Endothelial cell (in vitro differentiated cells): ENCODE measurements at places on chromosomes 12 and 14. TPM values are rescaled to one million over a fixed set of nuclear protein-coding genes. Genes with fewer than 3 reads are reported as not detected.

Gene AMN
- not detected for total RNA-seq

- no peak for DNase-seq
These were observed 5.2 kb downstream of the WNT10B start for GRCh38 chr12:48966177-48966895.

Gene TNS2
- total RNA-seq = 112 TPM

DNA sequence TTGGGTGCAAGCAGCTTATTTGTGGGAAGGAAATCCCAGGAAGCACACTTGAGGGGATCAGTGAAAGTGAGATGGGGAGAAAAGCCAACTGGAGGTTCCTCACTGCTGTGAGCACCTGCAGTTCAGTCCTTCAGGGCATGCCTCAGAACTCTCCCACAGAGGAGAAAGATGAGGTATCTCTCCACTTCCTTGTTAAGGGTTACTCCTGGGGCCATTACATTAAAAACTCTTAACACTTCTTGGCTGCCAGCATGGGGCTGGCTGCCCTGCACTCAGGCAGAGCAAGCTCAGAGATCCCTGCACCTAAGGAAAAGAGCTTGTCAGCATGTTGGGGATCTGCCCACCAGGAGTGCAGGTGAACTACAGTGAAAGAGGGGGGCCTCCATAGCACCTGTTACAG, 28.8 kb downstream of the FERMT2 start:
- DNase-seq = no peak

GRCh38 chr14:89308232-89308959, 108.6 kb downstream of the FOXN3 start:
- no peak for DNase-seq

- no peak for DNase-seq
These were observed 35.9 kb upstream of the EGLN3 start for GRCh38 chr14:33986804-33987203.

DNA sequence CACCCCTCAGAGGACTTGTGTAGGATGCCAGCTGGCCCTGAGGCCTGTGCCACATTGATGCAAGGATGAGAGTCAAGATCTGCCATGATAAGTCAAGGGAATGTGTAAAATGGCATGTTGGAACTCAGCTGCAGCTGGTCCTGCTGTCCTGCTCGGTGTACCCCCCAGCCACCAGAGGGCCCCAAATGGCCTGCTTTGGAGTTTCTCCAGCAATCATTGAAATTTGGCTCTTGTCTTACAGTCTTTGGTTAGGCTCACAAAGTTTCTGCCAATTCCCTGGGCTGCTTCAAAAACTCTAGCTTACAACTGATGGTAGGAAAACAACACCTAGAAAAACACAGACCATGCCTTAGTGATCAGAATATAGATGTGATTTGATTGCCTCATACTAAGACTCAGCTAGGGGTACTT, 76.8 kb downstream of the HSD17B6 start:
- DNase-seq = peak; percentile 71

DNA sequence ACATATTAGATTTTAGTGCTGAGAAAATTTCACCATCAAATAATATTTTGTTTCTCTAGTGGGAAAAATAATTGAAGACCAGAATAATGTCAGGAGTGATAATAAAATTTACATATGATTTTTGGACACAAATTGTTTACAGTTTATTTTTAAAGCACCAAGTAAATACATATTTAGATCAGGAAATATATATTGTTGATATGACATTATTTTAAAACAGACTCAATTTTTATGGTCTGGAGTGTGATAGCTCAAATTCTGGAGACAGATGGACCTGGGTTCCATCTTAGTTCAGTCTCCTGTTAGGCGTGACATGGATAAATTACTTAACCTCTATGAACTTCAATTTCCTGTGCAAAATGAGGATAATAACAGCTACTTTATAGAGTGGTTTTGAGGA, 135.4 kb downstream of the TPH2 start:
- DNase-seq = no peak

Gene GAS2L3
- total RNA-seq = 55.6 TPM

DNA sequence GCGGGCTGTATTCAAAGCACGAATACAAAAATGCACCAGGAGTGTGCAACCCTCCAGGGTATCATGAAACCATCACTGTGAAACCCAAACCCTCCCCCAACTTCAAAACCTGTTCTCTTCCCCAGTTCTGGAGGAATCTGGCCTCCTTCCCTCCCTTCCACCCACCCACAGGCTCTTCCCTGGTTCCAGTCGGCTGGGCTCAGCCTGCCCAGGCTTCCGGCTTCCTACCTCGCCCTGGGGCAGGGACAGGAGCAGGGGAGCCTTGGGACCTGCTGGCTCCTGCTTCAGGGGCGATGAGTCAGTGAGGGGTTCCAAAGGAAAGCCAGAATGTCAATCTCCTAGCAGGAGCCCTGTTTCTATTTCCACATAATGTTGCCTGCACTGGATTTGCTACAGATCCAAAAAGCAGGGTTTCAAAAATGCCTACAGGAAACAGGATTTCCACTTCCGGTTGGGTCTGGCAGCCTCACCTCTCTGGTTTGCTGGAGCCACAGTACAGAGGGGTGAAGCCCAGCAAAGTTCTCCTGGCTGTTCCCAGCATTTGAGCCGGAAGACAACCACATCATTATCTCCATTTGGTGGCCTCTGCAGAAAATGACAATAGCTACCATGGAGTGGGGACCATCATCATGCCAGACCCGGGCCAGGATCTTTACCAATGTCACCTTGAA, 278.3 kb downstream of the DPF3 start:
- no peak for DNase-seq

Gene TOMM20L
- not detected for total RNA-seq

GRCh38 chr14:55838529-55839052, 258.6 kb downstream of the KTN1 start:
- DNase-seq = no peak

Gene LPCAT3
- total RNA-seq = 40.2 TPM

DNA sequence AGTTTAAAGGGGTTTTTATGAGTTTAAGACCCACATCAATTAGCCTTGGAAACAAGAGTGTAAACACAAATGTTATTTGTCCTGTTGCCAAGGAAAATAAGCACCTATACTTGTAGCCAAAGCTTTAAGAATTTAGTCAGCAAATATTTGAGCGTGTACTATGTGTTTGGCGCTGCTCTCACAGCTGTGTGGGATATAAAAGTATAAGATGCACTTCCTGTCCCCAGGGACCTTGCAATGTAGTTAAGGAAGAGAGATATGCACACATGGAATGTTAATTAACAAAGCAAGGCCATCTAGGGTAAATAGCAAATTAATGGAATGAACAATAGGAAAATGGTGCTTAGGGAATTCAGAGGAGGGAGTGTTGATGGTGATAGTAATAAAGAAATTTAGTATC, 134.9 kb upstream of the SRRM4 start:
- no peak for DNase-seq

Gene PRR4
- total RNA-seq = 3.7 TPM

GRCh38 chr12:120093336-120093591, 23.3 kb downstream of the RAB35 start:
- DNase-seq = no peak

DNA sequence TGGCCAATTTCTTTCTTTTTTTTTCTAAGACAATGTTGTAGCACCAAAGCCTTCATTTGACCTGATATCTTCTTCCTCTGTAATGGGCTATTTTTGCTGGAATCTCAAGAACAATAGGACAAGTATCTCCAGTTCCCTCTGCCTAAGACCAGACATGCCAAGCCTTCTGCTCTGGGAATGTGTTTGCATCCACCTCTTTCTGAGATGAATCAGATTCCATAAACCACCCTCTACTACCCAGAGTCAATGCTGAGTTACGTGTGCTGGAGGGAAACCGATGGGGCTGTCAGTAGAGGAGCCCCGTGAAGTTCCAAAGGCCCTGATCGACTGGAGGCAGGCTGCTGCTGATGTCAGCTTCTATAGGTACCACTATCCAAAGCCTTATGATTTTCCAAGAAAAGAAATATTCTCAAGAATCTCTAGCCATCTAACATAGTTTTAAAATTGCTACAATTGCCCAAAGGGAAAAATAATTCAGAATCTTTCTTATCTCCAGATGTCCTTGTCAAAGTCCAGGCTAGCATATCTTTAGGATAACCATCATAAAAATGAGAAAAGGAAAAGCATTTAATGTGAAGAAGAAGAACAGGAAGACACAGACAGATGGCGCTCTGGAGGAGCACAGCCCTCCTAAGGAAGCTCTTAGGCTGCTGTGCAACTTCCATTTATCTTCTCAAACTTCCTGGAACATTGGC, 101.9 kb downstream of the SLC8A3 start:
- peak; percentile 28 for DNase-seq

GRCh38 chr14:101862177-101862576, 100.7 kb downstream of the PPP2R5C start:
- DNase-seq = no peak

Gene KLRC1
- total RNA-seq = not detected

GRCh38 chr12:82359115-82359478, 768 bp downstream of the METTL25 start:
- peak; percentile 15 for DNase-seq

GRCh38 chr12:1576410-1577241, 17.8 kb downstream of the FBXL14 start:
- no peak for DNase-seq

DNA sequence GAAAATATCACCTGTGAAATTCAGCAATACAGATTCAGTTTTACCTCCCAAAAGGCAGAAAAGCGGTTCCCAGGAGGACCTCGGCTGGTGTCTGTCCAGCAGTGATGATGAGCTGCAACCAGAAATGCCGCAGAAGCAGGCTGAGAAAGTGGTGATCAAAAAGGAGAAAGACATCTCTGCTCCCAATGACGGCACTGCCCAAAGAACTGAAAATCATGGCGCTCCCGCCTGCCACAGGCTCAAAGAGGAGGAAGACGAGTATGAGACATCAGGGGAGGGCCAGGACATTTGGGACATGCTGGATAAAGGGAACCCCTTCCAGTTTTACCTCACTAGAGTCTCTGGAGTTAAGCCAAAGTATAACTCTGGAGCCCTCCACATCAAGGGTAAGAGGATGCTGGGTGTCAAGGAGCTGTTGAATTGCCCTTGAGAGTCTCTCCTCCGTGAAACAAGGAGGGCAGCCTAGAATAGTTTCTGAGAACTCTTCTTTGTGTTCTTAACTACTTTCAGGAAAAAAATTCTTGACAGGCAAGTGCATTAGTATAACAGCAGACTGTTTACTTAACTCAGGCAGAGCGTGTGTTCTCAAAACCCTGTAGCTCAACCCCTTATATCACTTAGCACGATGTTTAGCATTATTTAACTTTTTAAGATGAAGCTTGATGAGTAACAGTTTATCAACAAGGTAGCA, 7.7 kb downstream of the TDP1 start:
- no peak for DNase-seq

Gene CHGA
- 0.67 TPM for total RNA-seq

Gene WNT1
- not detected for total RNA-seq

DNA sequence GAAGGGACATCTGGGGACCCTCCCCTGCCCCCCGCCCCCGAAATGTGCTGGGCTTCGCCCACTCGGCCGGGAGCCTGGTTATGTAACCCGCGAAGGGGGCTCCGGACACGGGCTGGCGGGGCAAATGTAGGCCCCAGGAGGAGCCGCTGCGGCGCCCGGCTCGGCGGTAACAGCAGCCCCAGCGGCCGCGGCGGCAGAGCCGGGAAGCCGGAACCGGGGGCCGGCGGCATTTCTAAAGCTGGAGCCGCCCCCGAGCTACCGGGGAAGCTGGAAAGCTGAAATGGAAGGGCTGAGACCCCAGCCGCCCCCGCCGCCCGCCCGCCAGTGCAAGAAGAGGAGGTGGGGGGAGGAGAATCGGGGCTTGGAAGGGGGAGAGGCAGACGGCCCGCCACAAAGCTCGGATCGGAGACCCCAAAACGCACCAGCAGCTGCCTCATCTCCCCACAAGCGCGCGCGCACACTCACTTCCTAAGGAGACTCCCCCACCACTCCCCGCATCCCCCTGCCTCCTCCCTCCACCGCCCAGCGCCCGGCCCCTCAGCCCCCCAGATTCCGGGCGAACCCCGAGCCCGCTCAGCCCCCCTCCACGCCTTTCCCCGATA, 1.5 kb downstream of the KDM2B start:
- DNase-seq = peak; percentile 49

GRCh38 chr12:128664501-128664900, 159.3 kb downstream of the SLC15A4 start:
- DNase-seq = no peak

- no peak for DNase-seq
These were observed 27.6 kb downstream of the CDKN1B start for GRCh38 chr12:12744546-12745305.

- DNase-seq = no peak
These were observed 22.2 kb downstream of the P2RX7 start for GRCh38 chr12:121154793-121155375.
